ENCODE measurements at places on chromosomes 6 and 20. TPM values are rescaled to one million over a fixed set of nuclear protein-coding genes. Genes with fewer than 3 reads are reported as not detected.

Gene MOXD1
- total RNA-seq: 0.75 TPM

DNA sequence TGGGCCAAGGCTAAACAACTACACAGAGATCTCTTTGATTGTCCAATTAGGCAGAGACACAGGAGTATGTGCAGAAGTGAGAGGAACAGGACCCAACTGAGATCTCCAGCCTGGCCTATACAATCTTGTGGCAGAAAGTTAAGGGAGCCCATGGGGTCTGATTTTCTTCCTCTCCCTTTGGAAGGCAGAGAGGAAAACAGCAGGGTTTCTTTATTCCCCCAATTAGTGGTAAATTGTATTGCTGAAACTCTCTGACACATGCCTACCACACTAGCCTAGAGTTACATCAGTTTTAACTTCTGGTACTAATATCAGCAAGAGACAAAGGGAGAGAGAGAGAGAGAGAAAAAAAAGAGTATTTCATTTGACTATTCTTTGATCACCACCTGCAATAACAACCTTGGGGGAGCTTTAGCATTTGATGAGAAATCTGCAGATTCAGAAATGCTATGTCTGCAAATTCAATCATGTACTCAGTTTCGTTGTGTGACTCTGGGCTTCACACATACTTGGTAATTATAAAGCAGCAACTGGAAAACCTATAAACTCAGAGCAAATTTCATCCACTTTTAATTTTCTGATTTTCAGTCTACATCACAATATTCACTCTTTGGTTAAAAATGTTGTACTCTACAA is 260.3 kb upstream of the SPTLC3 start:
- DNase-seq: no peak
- H3K27me3 ChIP-seq: no peaks in the 10 kb centered on the region
- H3K4me3 ChIP-seq: no peak overlapping the region
- H3K4me1 ChIP-seq: no peaks in the 10 kb centered on the region
- no peak overlapping the region for H3K27ac ChIP-seq

DNA sequence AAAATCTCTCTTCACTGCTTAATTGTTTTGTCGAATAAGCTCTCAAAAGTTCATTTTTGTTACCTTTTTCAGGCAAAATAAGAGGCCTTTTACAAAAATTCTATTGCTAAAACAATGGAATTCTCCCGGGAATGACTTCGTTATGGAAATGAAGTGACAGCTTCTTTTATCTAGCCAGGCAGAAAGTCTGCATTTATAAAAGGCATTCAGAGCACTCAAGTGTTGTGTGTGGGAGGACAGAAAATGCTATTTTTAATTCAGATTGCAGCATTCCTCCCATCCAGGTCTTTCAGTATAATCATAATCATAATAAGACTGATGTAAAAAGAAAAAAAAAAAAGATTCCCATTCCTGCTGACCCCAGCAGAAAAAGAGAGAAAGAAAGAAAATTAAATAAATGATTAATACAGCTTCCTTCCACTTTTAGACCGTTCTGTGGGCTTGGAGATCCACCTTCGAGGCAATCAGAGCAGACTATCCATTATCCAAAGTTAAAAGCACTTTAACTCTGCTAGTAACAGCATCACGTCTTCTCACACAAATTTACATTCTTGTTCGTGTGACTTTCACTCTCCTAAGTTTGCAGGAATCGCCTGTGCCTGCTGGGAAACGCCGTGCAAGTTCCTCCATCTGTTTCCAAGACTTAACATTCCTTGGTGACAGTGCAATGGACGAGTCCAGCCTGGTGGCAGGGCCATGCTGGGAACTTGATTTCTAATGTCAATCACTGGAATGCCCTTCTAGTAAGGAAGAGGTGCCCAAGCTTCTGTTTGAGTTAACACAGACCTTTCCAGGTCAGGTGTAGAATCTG is 258.8 kb downstream of the GMPR start:
- H3K27ac ChIP-seq: no peak overlapping the region
- no peaks in the 10 kb centered on the region for H3K27me3 ChIP-seq
- H3K4me1 ChIP-seq: no peaks in the 10 kb centered on the region
- H3K4me3 ChIP-seq: peak overlapping the region; percentile 15
- H3K36me3 ChIP-seq: no peaks in the 10 kb centered on the region
- no peak for DNase-seq

GRCh38 chr6:147802459-147802858 is 294.0 kb downstream of the SAMD5 start:
- DNase-seq: no peak
- no peak overlapping the region for H3K4me3 ChIP-seq
- H3K27me3 ChIP-seq: no peaks in the 10 kb centered on the region
- no peaks in the 10 kb centered on the region for H3K4me1 ChIP-seq
- H3K36me3 ChIP-seq: no peaks in the 10 kb centered on the region
- H3K27ac ChIP-seq: no peak overlapping the region

GRCh38 chr6:35461270-35461669 is 6.9 kb upstream of the RPL10A start:
- no peak overlapping the region for H3K4me3 ChIP-seq
- H3K4me1 ChIP-seq: no peaks in the 10 kb centered on the region
- H3K27ac ChIP-seq: no peak overlapping the region
- DNase-seq: no peak

GRCh38 chr6:16314296-16314695 is 75.9 kb downstream of the GMPR start:
- H3K27me3 ChIP-seq: no peaks in the 10 kb centered on the region
- peaks cover 25% of the 10 kb centered on the region for H3K4me1 ChIP-seq
- no peaks in the 10 kb centered on the region for H3K36me3 ChIP-seq

DNA sequence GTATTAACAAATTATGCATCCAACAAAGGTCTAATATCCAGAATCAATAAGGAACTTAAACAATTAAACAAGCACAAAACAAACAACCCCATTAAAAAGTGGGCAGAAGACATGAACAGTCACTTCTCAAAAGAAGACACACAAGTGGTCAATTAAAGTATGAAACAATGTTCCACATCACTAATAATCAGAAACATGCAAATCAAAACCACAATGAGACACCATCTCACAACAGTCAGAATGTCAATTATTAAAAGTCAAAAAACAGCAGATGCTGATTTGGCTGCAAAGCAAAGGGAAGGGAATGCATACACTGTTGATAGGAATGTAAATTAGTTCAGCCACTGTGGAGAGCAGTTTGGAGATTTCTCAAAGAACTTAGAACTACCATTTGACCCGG is 129.3 kb downstream of the PFDN4 start:
- H3K36me3 ChIP-seq: no peaks in the 10 kb centered on the region
- no peak overlapping the region for H3K4me3 ChIP-seq
- DNase-seq: no peak
- no peaks in the 10 kb centered on the region for H3K27me3 ChIP-seq
- H3K27ac ChIP-seq: no peak overlapping the region
